ENCODE measurements at places on chromosomes 2 and 18. TPM values are rescaled to one million over a fixed set of nuclear protein-coding genes. Genes with fewer than 3 reads are reported as not detected.
A peak's percentile ranks its signal among the peaks of the same experiment; 100 is the strongest.

- no peaks in the 10 kb centered on the region for H3K36me3 ChIP-seq
- no peaks in the 10 kb centered on the region for H3K27me3 ChIP-seq
- no peak overlapping the region for H3K4me3 ChIP-seq
- H3K27ac ChIP-seq, result peak overlapping the region; percentile 87
- DNase-seq, result peak; percentile 19
These were observed 138.3 kb upstream of the ETAA1 start for GRCh38 chr2:67258831-67259230.

GRCh38 chr2:72112401-72112800 lies 35.3 kb downstream of the CYP26B1 start:
- no peaks in the 10 kb centered on the region for H3K36me3 ChIP-seq
- H3K4me3 ChIP-seq, result no peak overlapping the region
- no peak overlapping the region for H3K27ac ChIP-seq
- H3K27me3 ChIP-seq, result no peaks in the 10 kb centered on the region

DNA sequence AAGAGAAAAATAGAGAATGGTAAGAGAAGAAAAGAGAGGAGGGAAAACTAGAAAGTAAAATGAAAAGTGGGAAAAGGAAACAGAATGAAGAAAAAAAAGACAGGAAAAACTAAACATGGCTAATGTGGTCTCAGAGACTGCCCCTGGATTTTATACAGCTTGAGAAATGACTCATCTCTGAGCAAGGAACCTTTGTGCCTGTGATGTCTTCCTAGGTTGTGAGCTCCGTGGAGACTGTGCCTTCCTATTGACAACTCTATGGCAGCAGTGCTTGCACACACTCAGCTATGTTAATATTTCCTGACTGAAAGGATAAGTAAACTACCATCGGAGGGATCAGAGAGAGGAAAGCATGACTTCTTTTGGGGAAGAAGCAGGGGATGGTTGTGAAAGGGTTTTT lies 203.8 kb downstream of the RDH14 start:
- H3K4me1 ChIP-seq, result no peaks in the 10 kb centered on the region
- DNase-seq, result peak; percentile 73
- H3K27me3 ChIP-seq, result no peaks in the 10 kb centered on the region
- no peak overlapping the region for H3K27ac ChIP-seq

DNA sequence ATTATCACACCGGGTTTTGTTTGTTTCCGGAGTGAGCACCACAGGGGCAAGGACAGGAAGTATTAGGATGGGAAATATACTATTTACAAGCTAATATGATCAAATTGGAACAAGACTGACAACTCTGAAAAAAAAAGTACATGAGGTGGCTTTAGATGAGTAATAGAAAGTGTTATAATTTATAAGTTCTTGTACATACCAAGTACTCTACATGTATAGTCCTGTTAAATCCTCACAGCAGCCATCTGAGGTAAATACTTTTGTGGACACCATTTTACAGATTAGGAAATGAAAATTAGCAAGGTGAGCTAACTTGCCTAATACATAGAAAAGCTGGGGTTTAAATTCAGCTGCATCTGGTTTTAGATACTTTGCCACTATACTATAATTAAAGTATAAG lies 11.2 kb downstream of the FAP start:
- H3K27ac ChIP-seq, result no peak overlapping the region
- no peak overlapping the region for H3K4me3 ChIP-seq
- no peak for DNase-seq

DNA sequence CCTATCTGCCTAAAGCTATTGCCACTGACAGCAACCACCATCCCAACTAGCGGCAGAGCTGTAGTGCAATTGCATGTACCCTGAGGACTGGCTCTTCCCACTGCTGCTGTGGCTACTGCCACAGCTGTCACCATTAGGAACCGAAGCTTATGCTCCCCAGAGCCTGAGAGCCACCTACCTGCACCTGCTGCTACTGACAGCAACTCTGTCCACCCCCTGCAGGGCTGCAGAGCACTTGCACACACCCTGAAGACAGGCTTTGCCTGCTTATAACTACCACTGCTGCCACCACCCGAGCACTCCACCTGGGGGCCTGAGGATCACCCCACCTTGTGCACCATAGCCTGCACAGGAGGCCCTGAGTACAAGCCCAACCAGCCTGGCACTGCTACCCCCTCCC lies 217.6 kb upstream of the FOSL2 start:
- no peak overlapping the region for H3K4me3 ChIP-seq
- H3K36me3 ChIP-seq, result no peaks in the 10 kb centered on the region
- no peak overlapping the region for H3K27ac ChIP-seq

GRCh38 chr2:68811364-68811763 lies 59.8 kb downstream of the BMP10 start:
- H3K27ac ChIP-seq, result no peak overlapping the region
- peak; percentile 62 for DNase-seq
- H3K36me3 ChIP-seq, result no peaks in the 10 kb centered on the region
- H3K4me1 ChIP-seq, result peaks cover 2% of the 10 kb centered on the region

DNA sequence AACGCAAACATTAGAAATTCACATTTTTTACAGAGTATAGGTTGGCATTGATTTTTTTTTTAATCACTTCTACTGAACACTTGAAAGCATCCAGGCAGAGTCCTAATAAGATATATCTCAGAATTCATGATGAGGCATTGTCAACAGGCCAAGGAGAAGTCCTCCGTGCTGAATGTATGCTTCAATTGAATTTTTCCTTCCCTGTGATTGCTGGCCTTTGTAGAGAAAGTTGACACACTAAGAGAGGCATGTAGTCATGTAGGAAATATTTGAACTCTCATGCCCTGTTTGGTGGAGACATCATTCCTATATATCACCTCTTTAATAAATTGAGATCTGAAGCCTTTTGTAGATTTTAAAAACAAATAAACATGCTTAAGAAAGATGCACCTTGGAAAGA lies 844.9 kb downstream of the CPS1 start:
- H3K4me1 ChIP-seq, result no peaks in the 10 kb centered on the region
- no peaks in the 10 kb centered on the region for H3K36me3 ChIP-seq
- no peak overlapping the region for H3K27ac ChIP-seq
- peak; percentile 44 for DNase-seq
- H3K4me3 ChIP-seq, result no peak overlapping the region

GRCh38 chr2:162782138-162782537 lies 56.4 kb downstream of the KCNH7 start:
- no peak overlapping the region for H3K27ac ChIP-seq
- no peak overlapping the region for H3K4me3 ChIP-seq
- no peaks in the 10 kb centered on the region for H3K4me1 ChIP-seq
- DNase-seq, result no peak
- no peaks in the 10 kb centered on the region for H3K27me3 ChIP-seq

- no peaks in the 10 kb centered on the region for H3K36me3 ChIP-seq
- no peak overlapping the region for H3K4me3 ChIP-seq
- no peaks in the 10 kb centered on the region for H3K27me3 ChIP-seq
- no peaks in the 10 kb centered on the region for H3K4me1 ChIP-seq
- DNase-seq, result no peak
- no peak overlapping the region for H3K27ac ChIP-seq
These were observed 258.7 kb downstream of the TTC32 start for GRCh38 chr2:19643117-19643518.

- DNase-seq, result no peak
- H3K4me1 ChIP-seq, result no peaks in the 10 kb centered on the region
- H3K27ac ChIP-seq, result no peak overlapping the region
- H3K36me3 ChIP-seq, result no peaks in the 10 kb centered on the region
- H3K27me3 ChIP-seq, result peaks cover 35% of the 10 kb centered on the region
These were observed 1.5 kb downstream of the HOXD1 start for GRCh38 chr2:176189681-176190641.

DNA sequence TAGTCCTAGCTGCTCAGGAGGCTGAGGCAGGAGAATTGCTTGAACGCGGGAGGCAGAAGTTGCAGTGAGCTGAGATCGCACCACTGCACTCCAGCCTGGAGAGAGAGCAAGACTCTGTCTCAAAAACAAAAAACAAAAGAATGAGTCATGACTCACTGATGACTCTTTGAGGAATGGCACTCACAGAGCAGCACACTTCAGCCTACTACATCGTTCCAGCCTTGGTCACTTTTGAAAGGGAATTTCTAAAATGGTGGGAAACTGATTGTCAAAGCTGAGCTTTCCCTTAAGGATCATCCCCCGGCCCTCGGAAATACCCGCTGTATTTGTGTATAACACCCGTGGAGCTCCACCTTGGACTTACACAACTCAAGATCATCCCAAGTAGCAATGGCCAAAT lies 217.3 kb upstream of the HS6ST1 start:
- peaks cover 11% of the 10 kb centered on the region for H3K4me1 ChIP-seq
- DNase-seq, result peak; percentile 93
- no peaks in the 10 kb centered on the region for H3K27me3 ChIP-seq
- H3K27ac ChIP-seq, result peak overlapping the region; percentile 70
- H3K36me3 ChIP-seq, result no peaks in the 10 kb centered on the region

- DNase-seq, result peak; percentile 73
- H3K4me3 ChIP-seq, result no peak overlapping the region
- H3K27ac ChIP-seq, result no peak overlapping the region
- no peaks in the 10 kb centered on the region for H3K36me3 ChIP-seq
- H3K4me1 ChIP-seq, result no peaks in the 10 kb centered on the region
These were observed 3.8 kb downstream of the GRB14 start for GRCh38 chr2:164617466-164617865.

- no peak for DNase-seq
- H3K36me3 ChIP-seq, result no peaks in the 10 kb centered on the region
- no peaks in the 10 kb centered on the region for H3K27me3 ChIP-seq
- H3K27ac ChIP-seq, result no peak overlapping the region
- no peaks in the 10 kb centered on the region for H3K4me1 ChIP-seq
- no peak overlapping the region for H3K4me3 ChIP-seq
These were observed 99.6 kb upstream of the MGAT5 start for GRCh38 chr2:134154246-134154645.

DNA sequence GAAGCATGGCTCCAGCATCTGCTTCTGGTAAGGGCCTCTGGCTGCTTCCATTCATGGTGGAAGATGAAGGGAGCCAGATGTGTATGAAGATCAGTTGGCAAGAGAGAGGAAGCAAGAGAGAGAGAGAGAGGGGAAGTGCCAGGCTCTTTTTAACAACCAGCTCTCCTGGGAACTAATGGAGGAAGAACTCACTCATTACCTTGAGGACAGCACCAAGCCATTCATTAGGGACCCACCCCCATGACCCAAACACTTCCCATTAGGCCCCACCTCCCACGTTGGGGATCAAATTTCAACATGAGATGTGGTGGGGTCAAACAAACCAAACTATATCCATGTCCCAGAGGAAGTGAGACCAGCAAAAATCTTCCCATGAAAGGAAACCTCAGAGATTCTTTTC lies 124.8 kb upstream of the SIX2 start:
- H3K36me3 ChIP-seq, result no peaks in the 10 kb centered on the region
- no peaks in the 10 kb centered on the region for H3K4me1 ChIP-seq
- H3K27ac ChIP-seq, result no peak overlapping the region
- H3K27me3 ChIP-seq, result peaks cover 11% of the 10 kb centered on the region

DNA sequence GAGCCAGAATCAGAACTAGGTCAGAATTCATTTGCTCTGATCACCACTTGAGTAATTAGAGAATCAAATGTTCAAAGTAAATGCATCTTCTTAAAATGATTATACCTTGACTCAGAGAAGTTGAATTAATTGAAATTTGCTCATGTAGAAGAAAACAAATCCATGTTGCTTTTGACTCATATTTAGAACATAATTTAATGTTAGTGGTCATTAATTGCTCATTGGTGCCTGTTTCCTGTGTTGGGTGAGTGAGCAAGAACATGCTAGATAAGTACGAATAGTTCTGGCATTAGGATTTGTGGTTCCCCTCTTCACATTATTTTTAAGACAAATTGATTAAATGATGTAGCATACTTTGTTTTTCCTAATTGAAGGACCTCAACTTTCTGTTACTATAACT lies 19.0 kb downstream of the ACVR2A start:
- no peaks in the 10 kb centered on the region for H3K4me1 ChIP-seq
- no peak for DNase-seq
- H3K36me3 ChIP-seq, result no peaks in the 10 kb centered on the region
- H3K4me3 ChIP-seq, result no peak overlapping the region
- no peak overlapping the region for H3K27ac ChIP-seq

- DNase-seq, result no peak
- H3K4me3 ChIP-seq, result no peak overlapping the region
- H3K36me3 ChIP-seq, result no peaks in the 10 kb centered on the region
- H3K27me3 ChIP-seq, result no peaks in the 10 kb centered on the region
These were observed 55.9 kb upstream of the NT5C1B start for GRCh38 chr2:18645315-18645714.

DNA sequence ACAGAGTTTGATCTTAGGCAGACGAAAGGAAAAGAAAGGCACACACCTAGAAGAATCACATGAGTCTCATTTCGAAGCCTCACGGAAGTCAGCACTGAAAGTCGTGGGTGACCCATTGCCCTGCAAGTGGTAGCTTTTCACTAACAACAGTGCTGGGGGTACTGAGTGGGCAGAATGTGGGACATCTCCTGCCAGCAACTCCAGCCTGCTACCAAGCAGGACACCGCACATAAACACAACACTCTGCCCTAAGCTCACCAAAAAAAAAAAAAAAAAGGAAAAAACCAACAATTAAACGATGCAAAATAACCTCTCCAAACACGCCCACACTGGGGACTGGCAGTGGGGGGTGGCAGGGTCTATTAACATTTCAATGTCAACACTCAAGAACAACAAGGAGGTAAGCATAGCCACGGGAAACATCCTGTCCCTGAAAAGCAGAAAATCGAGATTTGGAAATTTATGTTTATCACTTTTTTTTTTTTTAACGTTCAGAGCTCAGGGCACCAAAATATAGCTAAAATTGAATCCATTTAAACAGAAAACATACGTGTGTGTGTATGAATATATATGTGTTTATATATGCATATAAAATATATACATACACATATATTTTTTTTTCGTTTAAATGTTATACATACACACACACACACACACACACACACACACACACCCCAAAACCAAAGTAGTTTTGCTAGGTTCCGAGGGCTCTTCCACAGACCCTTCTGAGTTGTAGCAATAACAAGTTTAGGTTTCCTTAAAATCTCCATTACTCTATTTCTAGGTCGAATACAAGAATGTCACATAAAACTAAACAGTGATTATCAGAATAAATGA lies 2.2 kb downstream of the INO80D start:
- peak overlapping the region; percentile 85 for H3K4me3 ChIP-seq
- H3K27ac ChIP-seq, result peak overlapping the region; percentile 76
- H3K4me1 ChIP-seq, result peaks cover 2% of the 10 kb centered on the region
- H3K27me3 ChIP-seq, result no peaks in the 10 kb centered on the region

GRCh38 chr2:127479866-127480743 lies 46.2 kb downstream of the IWS1 start:
- peaks cover 6% of the 10 kb centered on the region for H3K36me3 ChIP-seq
- peak; percentile 22 for DNase-seq
- H3K4me1 ChIP-seq, result no peaks in the 10 kb centered on the region
- no peaks in the 10 kb centered on the region for H3K27me3 ChIP-seq

- H3K4me1 ChIP-seq, result peaks cover 5% of the 10 kb centered on the region
- no peak overlapping the region for H3K4me3 ChIP-seq
- no peak overlapping the region for H3K27ac ChIP-seq
- H3K27me3 ChIP-seq, result no peaks in the 10 kb centered on the region
- no peaks in the 10 kb centered on the region for H3K36me3 ChIP-seq
These were observed 57.3 kb upstream of the TANK start for GRCh38 chr2:161102770-161103450.

C2orf66 gene
- 0.26 TPM for total RNA-seq

DES gene
- 69.3 TPM for total RNA-seq

IL36B gene
- not detected for total RNA-seq

UGT1A3 gene
- not detected for total RNA-seq

APOB gene
- total RNA-seq, result under 0.01 TPM

ASNSD1 gene
- 63.9 TPM for total RNA-seq

All from fibroblast of lung (primary cell).